Stimulated activated CD4-positive, alpha-beta T cell treated with anti-CD3 and anti-CD28 coated beads, Interleukin-12 subunit alpha, Interleukin-12 subunit beta, amount 100 ng/mL, for 4 hours (primary cell): ENCODE measurements at places on chromosomes 1 and 21.

DNA sequence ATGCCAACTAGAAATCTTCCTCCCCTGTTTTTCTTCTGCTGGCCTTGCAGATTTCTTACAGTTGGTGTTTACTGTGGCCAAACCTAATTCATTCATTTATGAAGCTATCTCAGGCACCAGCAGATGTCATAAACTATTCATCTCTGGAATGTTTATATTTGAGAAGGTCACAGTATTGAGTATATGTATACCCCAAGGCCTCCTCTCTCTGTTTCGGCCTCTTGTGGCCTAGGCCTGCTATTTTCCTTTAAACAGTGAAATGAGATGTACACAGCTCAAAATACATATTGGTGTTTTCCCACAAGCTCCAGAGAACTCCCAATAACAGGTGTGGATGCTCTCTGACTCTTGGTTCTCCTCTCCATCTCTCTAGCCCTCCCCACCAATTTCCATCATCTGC lies 520.7 kb upstream of the CAMK1G start:
- no peak for DNase-seq

DNA sequence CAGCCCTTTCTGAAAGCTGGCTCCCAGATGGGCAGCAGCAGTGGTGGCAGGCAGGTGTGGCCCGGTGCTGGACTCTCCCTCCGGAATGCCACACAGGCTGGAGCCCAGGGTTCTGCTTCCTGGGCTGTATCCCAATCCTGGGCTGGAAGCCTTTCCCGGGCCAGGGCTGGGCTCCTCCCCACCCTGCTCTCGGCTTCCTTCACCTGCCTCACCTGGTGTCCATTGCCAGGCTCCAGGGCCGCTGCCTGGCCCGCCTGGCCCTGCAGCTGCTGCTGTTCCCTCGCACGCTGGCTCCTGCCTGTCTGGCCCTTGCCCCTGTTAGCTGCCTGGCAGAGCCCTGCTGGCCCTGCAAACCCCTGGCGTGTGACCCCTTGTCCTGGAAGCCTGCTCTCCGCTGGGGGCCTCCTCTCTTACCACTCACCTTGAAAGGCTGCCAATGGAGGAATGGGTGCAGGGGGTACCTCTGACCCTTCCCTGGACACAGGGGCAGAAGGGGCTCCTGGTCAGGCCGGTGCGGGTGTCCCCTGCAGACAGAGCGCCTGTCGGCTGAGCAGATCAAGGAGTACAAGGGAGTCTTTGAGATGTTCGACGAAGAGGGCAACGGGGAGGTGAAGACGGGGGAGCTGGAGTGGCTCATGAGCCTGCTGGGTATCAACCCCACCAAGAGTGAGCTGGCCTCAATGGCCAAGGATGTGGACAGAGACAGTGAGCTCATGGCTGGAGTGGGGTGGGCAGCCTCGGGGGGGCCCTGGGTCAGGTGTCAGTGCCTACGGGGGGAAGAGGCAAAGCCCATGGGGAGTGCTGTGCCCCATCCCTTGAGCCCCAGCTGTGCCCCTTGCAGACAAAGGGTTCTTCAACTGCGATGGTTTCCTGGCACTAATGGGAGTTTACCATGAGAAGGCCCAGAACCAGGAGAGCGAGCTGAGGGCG lies 1.1 kb downstream of the CALML6 start:
- no peak for DNase-seq

DNA sequence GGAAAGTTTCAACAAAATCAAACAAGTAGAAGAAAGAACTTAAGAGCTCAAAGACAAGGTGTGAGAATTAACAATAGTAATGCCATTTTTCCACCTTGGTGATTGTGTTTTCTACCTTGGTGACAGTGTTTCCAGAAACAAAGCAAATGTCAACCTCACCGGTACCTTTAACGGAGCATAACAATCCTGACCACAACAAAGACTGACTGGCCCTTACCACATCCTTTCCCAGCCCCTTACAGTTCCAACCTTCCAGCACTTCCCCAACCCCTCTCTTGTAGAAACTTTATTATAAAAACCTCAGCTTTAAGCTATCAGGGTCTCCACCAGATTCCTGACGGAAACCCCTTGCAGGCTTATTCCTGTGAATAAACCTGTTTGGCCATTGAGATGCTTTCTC lies 16.7 kb downstream of the STYXL2 start:
- no peak for DNase-seq

DNA sequence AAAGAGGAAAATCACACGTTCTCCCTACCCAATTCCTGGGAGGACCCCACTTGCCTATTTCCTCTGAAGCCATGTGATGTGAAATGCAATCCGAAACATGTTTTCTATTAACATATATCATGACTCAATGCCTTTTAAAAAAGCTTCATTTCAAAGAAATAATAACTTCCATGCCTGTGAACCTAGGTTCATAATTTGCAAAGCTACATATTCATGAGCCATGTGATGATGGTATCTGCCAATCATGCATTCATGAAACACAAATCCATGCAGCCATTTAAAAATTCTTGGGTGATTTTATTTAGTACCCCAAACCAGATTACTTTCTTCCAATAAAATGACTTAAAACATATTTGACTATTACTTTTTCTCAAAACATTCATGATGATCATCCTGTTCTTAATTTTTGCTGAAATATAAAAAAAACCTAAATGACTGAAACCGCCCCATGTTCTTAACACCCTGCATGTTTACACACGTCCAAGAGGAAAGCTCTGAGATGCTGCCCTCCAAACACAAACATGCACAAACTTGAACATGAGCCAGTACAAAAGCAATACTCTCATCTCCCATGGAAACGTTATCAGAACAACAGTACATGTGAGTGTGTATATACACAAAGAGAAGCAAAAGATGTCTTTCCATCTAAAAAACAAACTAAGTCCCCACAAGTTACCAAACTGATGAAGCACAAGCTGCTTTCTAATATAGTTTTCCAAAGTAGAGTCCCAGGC lies 140.1 kb downstream of the TGFBR3 start:
- DNase-seq = no peak

GRCh38 chr1:94418664-94419655 lies 771 bp downstream of the ABCD3 start:
- peak; percentile 27 for DNase-seq

DNA sequence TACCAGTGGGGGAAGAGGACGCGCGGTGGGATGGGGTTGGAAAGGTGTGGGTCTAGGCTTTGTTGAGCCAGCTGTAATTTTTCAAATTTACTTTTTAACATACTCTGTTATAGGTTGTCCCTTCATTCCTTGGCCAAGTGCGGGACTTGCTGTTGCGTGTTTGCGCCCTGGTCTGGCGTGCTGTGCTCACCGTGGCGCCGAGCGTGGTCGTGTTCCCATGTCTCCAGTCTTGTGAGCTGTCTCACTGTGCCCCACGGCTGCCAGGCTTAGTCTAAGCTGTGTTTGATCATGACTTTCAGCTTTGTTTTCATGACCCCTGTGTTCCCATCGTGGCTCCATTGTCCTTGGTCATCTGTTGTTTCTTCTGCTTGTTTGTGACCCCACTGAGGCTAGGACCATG lies 26.0 kb downstream of the TRAPPC10 start:
- DNase-seq = no peak

DNA sequence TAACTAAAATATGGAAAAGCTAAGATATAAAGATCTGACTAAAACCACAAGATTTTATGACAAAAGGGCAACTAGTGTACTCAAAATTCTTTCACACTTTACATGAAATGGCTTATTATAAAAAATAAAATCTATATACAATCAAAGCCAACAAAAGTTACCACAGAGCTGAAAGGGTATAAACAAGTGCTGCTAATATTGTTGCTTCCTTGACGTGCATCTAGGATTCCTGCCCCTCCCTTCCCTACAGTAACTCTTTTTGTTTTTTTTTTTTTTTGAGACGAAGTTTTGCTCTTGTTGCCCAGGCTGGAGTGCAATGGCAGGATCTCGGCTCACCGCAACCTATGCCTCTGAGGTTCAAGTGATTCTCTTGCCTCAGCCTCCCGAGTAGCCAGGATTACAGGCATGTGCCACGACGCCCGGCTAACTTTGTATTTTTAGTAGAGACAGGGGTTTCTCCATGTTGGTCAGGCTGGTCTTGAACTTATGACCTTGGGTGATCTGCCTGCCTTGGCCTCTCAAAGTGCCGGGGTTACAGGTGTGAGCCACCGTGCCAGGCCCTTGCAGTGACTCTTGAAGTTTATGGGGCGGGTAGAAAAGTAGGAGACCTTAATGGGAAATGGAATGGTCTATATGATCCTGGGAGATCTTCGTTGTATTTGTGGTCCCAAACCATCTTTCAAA lies 4.5 kb downstream of the SRSF4 start:
- DNase-seq = no peak

- no peak for DNase-seq
These were observed 30.5 kb downstream of the CASZ1 start for GRCh38 chr1:10765734-10766478.

DNA sequence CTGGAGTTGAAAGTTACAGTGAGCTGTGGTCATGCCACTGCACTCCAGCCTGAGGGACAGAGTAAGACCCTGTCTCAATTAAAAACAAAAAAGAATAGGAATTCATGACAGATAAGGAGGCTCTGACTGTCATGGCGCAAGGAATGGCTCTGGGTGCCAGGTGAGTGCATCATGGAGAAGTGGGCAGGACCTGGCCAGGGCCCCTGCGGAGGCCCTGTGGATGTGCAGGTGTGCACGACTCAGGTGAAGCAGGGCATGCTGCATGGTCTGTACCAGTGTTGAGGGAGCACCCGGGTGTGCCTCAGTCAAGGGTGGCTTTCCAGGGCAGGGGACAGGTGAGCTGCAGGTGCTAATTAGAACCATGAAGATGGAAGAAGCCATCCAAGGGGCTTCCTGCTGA lies 14.0 kb downstream of the SLC1A7 start:
- DNase-seq = no peak

GRCh38 chr1:74468982-74469603 lies 43.3 kb downstream of the LRRC53 start:
- no peak for DNase-seq

DNA sequence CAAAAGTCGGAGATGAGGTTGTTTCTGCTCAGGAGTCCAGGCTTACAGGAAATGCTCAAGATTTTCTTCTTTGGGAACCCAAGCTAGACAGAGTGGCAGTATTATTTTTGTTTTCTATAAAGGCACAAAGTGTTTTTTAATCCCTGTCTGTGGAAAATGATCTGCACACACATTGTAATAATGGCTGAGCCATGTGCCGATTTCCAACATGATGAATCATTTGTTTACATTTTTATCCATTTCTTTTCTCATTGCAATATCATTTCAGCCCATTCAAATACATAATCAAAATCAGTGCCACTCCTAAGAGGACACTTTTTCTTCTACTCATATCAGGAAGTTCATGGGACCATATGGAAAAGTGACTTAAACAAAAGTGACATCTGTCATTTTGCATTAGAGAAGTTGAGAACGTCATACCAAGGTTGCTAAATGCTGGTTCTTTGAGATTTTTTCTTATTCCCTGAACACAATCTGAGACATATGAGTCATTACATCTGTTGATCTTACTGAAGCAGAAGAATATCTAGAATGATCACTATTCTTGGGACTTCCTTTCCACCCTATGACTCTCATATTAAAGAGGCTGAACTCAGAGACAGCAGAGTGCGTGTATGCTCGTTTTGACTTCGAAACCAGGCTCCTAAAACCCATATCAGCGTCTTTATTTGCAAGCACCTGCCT lies 44.9 kb downstream of the ACTA1 start:
- no peak for DNase-seq

DNA sequence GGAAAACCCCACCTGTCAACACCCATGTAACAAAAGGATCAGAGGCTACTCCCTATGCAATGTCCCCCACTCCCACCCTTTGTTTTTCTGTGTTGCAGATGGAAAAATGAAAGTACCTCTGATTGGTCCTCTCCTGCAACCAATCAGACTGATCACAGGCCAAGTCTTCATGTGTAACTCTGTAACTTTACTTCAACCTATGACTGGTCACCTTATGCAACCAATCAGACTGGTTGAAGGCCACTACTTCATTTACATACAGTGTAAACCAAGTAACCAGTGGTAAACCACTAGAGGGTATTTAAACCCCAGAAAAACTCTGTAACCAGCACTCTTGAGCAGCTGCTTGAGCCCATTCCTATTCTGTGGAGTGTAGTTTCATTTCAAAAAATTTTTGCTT lies 266.3 kb upstream of the OLFM3 start:
- DNase-seq = no peak

DNA sequence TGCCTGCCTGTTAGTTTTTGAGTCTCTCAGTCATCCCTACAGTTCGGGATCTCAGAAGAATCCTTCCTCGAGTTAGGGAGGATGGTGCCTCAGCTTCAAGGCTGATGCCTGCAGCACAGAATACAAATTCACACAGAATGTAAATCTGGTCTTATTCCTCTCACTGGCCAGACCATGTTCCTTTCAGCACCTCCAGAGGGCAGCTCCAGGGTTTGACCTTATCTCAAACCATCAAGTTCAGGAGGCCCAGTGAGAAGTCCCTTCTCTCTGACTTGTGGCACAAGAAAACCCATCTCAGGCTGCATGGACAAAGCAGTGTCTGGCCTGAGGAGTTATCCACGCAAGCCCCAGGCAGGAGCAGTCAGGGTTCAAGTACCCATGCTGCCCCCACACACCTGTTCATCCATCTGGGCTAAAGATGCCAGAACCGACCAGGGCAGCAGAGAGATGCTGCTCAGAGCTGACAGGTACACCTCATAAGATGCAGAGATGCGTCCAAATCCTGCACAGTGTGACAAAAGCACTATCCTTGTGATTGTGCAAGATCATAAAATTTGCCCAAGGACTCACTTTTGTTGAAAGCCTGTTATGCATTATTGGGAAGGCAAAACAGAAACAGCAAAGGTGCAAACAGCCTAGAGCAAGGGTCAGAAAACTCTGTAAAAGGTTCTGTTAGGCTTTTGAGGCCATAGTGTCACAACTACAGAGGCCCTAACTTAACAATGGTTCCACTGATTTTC lies 49.8 kb downstream of the BCAR3 start:
- DNase-seq = no peak

- no peak for DNase-seq
These were observed 653.6 kb upstream of the ADGRL4 start for GRCh38 chr1:79660129-79660528.

DNA sequence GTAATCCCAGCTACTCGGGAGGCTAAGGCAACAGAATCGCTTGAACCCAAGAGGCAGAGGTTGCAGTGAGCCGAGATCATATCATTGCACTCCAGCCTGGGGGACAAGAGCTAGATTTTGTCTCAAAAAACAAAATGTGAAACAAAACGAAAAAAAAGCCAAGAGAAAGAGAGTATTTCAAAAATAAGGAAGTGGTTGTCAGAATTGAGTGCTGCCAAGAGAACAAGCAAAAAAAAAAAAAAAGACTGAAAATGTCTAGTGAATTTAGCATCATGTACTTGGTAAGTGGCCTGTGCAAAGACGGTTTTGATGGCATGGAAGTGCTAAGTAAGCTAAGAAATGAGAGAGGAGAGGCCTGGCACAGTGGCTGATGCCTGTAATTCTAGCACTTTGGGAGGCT lies 14.3 kb downstream of the KPNA6 start:
- DNase-seq = no peak
